Lower lobe of right lung (tissue), 2 donors: ENCODE measurements at places on chromosomes 2 and 18. TPM values are rescaled to one million over a fixed set of nuclear protein-coding genes. Genes with fewer than 3 reads are reported as not detected.

GALNT13 gene
- 2.4 TPM for total RNA-seq

GRCh38 chr2:84417453-84418145 is 41.5 kb downstream of the SUCLG1 start:
- no peak for DNase-seq

DNA sequence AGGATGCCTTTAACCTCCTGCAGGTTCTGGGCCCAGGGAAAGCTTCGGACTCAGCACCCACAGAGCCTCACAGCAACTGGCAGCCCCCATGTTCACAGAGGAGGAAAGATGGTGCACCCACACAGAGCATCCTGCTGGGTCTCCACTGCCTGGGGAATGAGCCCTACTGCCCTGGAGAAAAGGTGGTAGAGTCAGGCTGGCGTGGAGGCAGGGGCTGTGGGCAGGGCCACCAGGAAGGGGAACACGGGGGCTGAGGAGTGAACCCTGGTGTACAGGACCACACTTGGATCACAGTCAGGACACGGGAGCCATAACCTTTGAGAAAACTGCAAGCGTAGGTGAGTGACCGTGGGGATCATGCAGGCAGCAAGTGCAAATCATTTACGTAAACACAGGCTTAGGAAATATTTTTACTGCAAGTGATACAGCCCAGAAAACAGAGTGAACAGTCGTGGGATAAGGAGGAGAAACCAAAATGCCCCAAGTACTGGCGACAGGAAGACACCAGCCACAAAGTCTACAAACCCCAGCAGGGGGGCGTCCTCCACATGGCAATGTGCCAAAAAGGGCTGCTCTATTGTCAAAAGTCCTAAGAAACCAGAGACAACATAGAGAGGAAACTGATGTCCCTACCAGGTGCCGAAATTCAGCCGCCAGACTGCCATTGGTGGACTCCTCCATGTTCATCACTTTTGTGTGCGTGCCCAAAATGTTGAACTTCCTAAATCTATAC is 27.6 kb downstream of the STAT1 start:
- DNase-seq: no peak

DNA sequence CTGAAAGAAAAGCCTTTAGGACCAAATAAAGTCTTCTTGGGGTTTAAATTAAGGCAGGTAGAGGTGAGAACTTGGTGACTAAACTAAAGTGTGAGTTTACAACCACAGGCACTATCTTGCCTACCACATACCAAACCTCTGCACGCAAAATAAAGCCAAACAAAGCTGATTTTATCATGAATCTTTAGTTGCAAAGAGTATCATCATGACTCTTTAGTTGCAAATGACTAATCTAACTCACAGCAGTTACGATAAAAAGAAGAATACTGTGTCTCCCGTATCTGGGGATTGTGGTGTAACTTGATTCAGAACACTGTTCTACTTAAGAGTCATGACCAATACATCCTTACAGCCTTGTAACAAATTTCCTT is 11.2 kb downstream of the CFAP210 start:
- DNase-seq: no peak
